ENCODE measurements at places on chromosomes 13 and 19. TPM values are rescaled to one million over a fixed set of nuclear protein-coding genes. Genes with fewer than 3 reads are reported as not detected.

Gene FGF22
- total RNA-seq, result 0.69 TPM

Gene BEST2
- not detected for total RNA-seq

Gene FUT1
- 10.8 TPM for total RNA-seq

Gene CGB8
- total RNA-seq, result not detected

Gene SPRED3
- 2.5 TPM for total RNA-seq

Data from diencephalon (tissue), 1 donor.